ENCODE measurements at places on chromosomes 4 and X.

GRCh38 chrX:11435568-11435967 lies 142.4 kb downstream of the AMELX start:
- DNase-seq, result no peak

DNA sequence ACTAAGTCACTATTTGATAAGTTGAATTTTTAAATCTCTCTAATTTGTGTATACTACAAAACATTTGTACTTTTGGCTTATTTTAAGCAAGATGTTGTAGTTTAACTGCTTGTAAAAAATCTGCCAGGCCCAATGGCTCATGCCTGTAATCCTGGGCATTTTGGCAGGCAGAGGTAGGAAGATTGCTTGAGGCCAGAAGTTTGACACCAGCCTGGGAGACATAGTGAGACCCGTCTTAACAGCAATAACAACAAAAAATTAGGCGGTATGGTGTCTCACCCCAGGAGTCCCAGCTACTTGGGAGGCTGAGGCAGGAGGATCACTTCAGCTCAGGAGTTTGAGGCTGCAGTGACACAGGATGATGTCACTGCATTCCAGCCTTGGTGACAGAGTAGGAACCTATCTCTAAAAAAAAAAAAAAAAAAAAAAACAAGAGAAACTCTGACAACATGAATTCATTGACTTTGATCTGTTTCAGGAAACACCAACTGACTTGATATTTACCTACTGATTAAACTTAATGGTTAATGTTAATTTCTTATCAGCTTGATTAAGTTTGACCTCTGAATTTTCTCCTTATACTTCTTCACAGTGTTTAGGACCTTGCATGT lies 8.9 kb downstream of the FHIP1A start:
- no peak for DNase-seq

- DNase-seq, result no peak
Measured at GRCh38 chrX:109481986-109482385, at the start of gene GUCY2F. GUCY2F (minus strand) TSS chrX:109482086; CDS start chrX:109475936, 6,150 bp downstream.

- no peak for DNase-seq
Measured at GRCh38 chrX:9340598-9341290, 124.1 kb upstream of the TBL1X start.

DNA sequence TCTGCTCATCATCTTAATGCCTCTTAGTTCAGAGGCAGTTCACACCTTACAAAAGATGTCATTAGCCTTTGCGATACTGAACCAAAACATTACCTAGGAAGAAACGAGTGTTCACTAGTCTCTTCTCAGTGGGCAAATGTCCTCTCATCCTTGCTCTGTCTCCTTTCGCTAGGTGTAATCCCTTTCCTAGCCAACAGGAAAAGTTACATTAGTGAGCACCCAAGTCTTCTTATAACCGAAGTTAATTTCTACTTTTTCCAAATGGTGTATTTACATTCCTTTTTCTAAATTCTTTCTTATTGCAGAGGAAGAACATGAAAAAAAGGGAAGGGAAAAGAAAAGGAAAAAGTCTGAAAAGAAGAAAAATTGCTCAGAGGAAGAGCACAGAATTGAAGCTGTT lies 46.9 kb downstream of the SMIM31 start:
- DNase-seq, result no peak

DNA sequence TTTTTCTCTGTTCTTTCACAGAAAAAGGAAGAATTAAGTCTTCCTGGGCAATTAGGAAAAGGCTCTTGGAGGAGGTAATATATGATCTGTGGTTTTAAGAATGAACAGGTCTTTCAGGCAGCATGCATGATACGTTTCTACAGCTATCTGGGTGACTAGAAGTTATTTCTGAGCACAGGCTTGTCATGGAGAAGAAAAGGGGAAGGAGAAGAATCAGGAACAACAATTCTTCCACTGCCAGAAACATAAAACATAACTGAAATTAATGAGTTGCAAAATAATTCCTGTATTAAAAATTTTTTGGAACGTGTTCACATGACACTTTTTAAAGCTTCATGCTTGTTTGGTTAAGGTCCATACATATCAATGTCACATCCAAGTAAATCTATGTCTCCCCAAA lies 17.7 kb upstream of the STIM2 start:
- DNase-seq, result no peak

DNA sequence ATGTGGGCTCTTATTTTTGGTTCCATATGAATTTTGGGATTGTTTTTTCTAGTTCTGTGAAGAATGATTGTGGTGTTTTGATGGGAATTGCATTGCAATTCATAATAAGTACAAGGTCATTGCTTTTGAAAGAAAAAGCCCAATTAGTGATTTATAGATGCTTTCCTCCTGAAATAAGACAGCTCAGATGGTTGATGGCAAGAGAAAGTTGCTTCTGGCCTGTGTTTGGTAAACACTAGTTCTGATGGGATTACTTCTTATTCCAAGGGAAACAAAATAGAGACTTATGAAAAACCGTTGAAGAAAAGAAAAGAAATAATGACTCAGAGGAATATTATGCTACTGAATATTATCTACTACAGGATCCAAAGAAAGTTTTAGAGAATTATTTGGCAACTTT lies 144.9 kb downstream of the SPANXA1 start:
- no peak for DNase-seq

GRCh38 chr4:77843628-77844027 lies 19.0 kb upstream of the MRPL1 start:
- no peak for DNase-seq

GRCh38 chrX:136210806-136211205 lies 40.4 kb downstream of the MAP7D3 start:
- no peak for DNase-seq

DNA sequence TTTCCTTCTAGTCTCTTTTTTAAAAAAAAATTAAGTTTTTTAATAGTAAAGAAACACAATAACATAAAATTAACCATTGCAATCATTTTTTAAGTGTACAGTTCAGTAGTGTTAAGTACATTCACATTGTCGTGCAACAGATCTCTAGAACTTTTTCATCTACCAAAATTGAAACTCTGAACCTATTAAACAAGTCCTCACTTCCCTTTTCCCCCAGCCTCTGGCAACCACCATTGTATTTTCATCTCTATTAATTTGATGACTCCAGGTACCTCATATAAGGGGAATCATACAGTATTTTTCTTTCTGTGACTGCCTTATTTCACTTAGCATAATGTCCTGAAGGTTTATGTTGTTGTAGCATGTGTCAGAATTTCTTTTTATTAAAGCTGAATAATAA lies 31.8 kb downstream of the MSL3 start:
- no peak for DNase-seq

DNA sequence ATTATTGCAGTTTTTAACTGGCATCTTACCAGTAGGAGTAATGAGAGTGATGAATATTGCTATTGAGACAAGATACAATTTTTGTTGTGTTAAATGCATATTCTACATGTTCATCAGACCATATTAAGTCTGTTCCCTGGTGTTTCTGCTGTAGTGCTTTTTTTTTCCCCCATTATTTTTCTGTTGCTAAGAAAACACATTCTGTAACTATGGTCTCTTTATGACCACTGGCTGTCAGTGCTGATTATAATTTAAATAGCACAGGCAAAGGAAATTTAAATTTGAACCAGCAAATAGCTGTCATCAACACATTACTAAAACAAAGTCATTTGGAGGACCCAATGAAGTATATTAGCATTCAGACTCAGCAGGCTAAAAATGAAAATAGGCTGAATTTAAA lies 98.3 kb upstream of the ANKRD50 start:
- DNase-seq, result no peak

DNA sequence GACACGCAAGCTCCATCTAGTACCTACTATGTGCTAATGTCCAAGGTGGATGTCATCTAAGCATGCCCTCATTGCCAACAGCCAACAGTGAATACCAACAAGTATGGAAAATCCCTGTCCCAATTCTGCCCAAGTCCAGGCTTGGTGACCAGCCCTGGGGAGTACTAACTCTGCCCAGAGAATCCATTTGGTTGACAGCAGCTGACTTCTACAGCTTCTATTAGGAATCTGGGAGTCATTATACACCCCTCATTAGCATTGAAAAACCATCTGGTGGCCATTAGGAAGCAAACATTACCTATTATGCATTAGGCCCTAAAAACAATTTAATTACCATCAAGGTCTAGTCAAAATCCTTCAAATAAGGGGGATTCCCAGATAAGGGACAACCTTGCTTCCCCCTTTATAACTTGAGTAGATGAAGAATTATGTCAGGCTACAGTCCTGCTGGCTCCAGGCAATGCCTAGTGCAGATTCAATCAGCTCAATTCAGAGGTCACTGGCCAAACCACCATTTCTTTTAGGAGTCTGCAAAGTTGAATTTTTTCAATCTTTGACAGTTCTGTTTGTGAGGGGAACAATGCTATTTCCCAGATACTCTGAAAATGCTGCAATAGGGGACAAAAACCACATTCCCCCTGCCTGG lies 228.0 kb upstream of the LDB2 start:
- no peak for DNase-seq

DNA sequence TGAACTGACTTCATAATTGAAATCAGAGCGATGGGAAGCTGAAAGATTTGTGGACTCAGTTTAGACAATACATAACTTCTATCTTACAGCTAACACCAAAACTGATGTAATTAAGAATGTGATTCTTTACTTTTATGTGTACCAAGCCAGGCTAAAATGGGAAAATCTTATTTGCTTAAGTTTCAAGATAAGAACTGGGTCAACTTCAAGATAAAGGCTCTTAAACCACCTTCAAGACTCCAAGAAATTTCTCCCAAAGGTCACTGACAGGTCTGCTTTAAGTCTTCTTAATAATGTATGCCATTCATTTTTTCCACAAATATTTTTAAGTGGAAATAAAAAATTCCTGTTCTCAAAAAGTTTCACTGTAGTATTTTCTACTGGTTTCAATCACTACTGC lies 55.5 kb downstream of the DDX60 start:
- DNase-seq, result no peak

DNA sequence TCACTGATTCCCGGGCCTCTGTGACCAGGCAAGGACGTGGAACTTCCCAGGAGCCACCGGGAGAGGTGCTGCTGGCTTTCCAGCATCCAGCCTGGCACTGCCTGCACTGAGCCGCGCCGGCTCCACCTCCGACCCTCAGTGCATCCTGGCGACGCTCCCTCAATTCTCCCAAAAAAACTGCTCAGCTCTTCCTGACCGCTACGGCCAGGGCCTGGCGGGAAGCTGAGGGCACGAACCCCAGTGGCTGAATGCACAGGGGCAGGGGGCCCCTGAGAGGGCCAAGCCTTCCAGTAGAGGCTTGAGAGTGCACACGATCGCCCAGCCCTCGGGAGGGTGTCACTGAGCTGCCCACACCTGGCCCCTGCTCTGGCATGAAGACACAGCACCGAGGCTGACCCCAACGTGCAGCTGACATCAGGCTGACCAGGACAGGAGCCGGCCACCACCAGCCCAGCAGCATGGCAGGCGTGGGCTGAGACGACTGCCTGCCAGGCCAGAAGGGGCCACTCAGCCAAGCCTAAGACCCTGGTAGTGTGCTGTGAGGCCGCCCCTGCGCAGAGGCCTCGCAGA lies 6.9 kb downstream of the CTBP1 start:
- DNase-seq, result no peak
